Mesenchymal stem cell (in vitro differentiated cells and primary cell): ENCODE measurements at places on chromosomes 7 and 10.
A peak's percentile ranks its signal among the peaks of the same experiment; 100 is the strongest.

DNA sequence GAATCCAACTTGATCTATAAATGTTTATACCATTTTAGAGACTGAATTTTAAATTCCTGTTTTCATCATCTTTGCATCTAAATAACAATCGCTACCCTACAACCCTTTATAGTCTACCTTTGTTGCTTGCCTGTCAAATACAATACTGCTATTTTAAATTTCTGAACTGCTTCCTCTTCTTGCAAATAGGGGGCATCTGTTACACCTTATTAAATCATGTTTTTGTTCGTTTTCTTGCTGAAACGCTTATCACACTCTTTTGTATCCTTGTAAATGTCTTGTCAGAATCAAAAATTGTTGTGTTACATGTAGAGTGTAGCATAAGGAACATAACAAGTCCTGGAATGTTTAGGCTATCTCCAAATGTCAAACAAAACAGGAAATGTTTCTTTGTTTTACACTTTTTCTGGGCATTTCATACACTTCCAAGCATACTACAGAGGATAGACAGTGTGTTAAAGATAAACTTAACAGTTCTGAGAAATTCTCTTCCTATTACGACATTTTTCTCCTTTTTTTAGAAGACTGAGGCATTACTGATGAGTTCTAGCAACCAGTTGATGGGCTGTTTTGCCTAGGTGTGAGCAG is 281.3 kb downstream of the GPR158 start:
- DNase-seq: peak; percentile 8

DNA sequence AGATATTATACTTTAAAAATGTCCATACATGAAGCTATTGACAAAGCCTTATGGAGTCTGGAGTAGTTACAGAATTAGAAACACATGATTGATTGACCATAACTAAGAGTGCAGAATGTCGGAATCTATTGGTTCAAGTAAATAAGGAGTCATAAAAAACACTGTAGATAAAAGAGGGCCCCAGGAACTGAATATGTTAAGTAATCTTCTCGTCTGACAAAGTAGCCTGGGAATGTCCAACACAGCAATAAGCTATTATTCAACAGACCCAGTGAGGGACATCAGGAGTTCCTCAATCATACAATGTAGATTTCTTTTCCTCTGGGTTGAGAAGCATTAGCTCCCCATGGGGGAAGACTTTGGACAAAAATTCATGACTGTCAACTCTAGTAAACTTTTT is 782.0 kb downstream of the SUGCT start:
- DNase-seq: peak; percentile 38

DNA sequence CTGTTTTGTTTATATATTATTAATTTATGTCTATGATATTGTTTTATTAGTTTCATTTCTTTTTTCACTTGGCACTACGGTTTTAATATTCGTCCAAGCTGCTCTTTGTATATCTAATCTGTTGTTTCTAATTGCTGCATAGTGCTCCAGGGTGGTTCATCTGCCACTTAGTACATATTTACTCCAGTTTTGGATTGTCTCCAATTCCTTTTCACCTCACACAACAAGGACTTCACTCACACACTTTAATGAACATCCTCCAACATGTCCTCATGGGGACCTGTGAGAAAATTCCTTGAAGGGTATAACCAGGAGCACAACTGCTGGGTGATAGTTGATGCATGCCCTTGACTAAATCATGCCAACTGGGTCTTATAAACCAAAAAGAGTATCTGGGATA is 14.1 kb upstream of the NOC3L start:
- no peak for DNase-seq

- peak; percentile 77 for DNase-seq
Observed at GRCh38 chr7:24290004-24290641, 6.1 kb downstream of the NPY start.

DNA sequence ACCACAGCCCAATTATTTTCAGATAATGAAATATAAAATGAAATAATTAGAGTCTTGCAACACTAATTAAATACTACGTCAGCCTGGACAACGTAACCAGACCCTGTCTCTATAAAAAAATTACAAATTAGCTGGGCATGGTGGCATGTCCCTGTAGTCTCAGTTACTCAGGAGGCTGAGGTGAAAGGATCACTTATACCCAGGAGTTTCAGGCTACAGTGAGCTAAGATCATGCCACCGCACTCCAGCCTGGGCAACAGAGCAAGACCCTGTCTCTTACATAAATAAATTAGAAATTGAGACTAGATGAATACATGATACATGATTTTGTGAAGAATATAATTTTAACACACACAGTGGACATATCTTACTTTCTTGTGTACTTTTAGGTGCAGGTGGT is 18.4 kb downstream of the TIAL1 start:
- no peak for DNase-seq

GRCh38 chr10:99777918-99778714 is 4.3 kb upstream of the ABCC2 start:
- DNase-seq: peak; percentile 21

DNA sequence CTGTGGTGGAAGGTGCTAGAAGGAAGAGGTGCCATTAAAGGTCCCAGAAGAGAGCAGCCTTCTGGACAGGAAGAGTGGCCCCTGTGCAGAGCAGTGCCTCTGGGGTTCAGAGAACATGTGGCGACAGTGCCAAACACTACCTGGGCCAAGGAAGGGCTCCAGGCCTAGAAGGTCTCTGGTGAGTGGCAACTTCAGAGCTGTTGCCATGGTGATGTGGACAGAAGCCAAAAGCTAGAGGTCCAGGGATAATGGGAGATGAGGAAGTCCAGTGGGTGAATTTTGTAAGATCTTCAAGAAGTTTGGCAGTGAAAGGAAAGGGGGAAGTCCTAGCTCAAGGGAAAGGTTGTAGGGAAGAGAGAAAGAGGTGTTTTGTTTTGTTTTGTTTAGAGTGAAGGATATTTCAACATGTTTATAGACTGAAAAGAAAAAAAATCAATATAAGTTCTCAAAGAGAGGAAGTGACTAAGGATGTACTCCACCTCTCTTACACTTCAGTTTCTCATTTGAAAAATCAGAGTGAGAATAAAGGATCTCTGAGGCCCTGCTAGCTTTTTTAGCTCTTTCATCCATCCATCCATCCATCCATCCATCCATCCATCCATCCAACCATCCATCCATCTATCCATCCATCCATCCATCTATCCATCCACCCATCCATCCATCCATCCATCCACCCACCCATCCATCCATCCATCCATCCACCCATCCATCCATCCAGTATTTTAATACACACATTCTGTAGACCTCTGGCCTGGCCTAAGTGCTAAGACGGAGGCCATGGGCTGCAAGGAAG is 77.1 kb upstream of the DUSP5 start:
- peak; percentile 65 for DNase-seq

DNA sequence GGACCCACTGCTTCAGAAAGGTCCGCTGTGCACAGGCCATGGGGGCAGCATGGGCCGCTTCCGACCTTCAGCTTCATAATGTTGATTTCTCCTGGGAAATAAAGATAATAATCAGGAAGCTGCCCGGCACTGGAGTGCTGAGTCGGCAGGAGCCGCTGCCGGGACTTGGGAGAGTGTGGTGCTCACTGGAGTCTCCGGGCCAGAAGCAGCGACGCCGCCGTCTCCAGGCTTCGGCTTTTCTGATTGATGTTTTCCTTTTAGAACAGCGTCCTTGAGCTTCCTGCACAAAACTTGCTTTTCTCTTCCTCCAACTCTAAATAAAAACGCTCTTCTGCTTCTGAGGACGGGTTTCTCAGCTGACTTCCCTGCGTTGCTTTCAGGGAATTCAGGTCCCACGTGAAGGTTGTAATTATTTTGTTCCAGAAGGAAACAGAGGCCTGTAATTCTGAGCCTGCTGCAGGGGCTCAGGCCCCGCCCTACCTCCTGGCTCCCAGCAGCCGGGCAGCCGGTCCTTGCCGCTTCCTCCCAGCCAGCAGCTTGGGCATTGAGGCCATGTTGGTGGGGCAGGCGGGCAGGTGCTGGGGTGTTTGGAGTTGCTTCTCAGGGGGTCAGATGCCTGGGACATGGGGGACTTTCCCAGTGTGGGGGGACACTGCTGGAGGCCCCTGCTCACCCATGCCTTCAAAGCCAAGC is 14.7 kb downstream of the PWWP2B start:
- peak; percentile 86 for DNase-seq

DNA sequence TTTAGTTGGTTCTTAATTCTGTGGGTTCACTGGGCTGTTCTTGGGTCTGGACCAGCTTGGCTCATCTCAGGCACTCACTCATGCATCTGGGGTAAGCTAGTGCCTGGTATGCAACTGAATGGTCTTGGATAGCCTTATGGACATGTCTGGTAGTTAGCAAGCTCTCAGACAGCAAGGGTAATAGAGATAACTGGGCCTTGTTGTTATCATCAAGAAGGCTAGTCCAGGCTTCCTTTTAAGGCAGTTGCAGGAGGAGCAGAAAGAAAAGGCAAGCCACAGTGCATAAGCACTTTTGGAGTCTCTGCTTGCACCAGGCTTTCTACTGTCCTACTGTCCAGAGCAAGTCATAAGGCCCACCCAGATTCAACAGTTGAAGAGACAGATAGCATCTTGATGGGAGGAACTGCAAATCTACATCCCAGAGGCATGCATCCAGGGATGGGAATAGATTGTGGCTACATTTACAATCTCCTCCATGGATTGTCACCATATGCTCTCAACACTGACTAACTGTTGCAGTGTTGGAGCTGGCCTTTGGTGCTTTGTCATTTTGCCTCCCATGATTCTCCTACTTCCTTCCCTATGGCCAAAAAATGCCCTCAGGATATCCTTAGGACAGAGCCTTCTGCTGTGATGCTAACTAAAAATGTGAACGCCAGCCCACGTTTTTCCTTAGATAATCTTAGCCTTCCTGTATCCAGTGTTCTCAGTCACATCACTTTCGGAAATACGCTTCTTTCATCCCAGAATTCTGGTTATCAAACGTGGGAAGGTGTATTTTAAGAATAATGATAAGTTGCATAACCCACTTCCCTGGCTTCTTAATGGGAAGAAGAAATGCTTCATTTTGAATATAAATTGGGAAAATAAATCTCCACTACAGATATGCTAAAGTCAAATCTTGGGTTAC is 3.6 kb downstream of the GIMAP4 start:
- no peak for DNase-seq

- no peak for DNase-seq
Observed at GRCh38 chr7:150824379-150825177, 24.0 kb downstream of the TMEM176A start.

DNA sequence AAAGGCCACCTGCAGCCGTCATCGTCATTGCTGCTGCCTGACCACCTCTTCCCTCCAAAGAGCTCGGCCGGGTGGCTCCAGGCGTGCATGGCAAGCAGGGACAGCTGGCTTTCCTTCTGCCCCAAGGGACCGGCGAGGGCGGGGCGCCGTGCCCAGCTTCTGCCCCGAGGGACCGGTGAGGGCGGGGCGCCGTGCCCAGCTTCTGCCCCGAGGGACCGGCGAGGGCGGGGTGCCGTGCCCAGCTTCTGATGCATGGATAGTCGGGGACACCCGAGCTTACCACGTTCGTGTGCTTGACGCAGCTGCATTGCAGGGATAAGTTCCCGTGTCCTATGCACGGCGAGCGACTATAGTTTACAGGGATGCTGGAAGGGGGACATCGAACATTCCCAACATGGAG is 27.0 kb downstream of the CFAP46 start:
- DNase-seq: no peak

DNA sequence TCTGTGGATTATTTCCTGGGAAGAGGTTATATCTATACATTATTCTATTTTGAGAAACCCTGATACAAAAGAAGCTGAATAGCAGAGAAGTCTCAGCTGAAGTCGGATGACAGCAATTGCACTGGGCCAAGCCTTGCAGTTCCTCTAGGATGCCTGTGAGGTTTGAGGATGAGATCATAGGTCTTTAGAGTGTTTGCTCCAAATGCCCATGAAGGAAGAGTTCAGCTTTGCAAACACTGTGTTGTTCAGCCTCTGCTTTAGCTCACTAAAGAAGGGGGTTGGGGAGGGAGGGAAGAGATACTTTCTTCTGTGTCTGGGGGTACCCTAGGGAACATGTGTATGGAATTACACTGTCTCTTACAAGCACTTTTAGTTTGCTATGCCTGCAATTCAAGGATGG is 282.5 kb upstream of the NRP1 start:
- peak; percentile 31 for DNase-seq

DNA sequence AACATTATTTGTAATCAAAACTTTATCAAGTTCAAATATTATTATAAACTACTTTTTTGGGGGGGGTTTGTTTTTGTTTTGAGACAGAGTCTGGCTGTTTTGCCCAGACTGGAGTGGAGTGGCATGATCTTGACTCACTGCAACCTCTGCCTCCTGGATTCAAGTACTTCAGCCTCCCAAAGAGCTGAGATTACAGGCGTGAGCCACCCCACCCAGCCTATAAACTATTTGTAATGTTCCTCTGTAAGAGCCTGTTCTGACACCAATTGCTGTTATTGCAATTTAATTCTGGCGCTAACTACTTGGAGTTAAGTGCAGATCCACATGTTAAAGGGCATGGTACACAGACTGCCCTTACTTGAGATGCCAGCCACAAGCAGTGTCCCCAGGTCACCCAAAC is 478.1 kb upstream of the NRP1 start:
- no peak for DNase-seq

- DNase-seq: no peak
Observed at GRCh38 chr7:122935620-122936019, 49.4 kb upstream of the CADPS2 start.

DNA sequence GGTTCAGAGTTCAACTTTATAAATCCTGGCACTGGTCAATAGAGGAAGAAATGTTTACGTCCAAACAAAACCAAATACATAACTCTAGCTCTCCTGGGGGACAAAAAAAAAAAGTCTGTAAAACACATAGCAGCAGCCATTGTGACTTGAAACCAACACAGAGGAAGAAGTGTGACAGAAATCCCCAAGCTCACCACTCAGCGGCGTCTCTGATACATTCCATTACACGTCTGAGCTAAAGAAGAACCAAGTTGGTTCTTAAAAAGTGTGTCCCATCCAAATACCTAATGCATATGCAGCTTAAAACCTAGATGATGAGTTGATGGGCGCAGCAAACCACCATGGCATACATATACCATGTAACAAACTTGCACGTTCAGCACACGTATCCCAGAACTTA is 58.3 kb upstream of the NANOS1 start:
- DNase-seq: no peak

DNA sequence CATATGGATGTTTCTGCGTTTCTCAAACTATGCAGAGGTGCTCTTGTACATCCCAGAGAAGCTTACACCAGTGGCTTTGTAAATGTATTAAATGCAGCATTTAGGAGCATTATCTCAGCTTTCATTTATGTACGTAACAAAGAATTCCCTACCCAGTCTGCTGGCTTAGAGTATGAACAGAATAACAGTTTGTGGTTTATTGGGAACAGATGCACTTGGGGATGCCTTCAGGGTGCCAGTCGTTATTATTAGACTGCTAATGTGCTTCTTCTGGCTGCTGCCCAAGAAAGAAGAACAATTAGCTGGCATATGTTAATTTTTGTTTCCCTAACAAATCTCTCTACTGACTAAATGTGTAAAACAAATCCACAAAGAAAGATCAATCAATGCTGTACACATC is 241.9 kb downstream of the FOXP2 start:
- DNase-seq: no peak

GRCh38 chr10:4429571-4429970 is 396.4 kb upstream of the AKR1E2 start:
- DNase-seq: no peak

- DNase-seq: no peak
Observed at GRCh38 chr10:71777213-71777985, 4.1 kb upstream of the VSIR start.

GRCh38 chr10:132257271-132257670 is 50.5 kb downstream of the STK32C start:
- no peak for DNase-seq
